ENCODE measurements at places on chromosomes 7 and 10. TPM values are rescaled to one million over a fixed set of nuclear protein-coding genes. Genes with fewer than 3 reads are reported as not detected.

The CCDC172 gene
- total RNA-seq, result not detected

- DNase-seq, result no peak
Observed at GRCh38 chr10:53111529-53111928, 338.9 kb upstream of the MBL2 start.

GRCh38 chr7:76220185-76221057, 18.7 kb downstream of the SRRM3 start:
- DNase-seq, result no peak

The POR gene
- total RNA-seq, result 73.6 TPM

The PPIF gene
- 42.7 TPM for total RNA-seq

DNA sequence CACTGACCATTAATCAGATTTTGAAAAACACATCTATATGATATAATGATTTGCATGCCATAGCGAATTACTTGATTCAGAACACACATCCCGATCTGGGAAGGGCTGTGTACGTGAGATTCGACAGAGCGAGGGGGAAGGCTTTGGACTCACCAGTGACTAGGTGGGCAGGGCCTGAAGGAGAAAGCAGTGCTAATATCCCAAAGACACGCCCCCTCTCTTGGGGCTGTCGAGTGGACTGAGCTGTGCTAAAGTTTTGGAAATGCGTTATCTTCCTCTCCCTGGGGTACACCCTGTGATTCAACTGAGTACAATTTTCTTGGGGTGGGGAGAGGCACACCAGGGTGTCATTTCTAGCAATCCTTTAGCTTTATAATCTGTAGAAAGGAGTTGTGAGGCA, 1.8 kb downstream of the LRRC17 start:
- DNase-seq, result no peak

- DNase-seq, result no peak
Observed at GRCh38 chr7:33910756-33911155, 5.4 kb downstream of the BMPER start.

The CALHM1 gene
- total RNA-seq, result not detected

- peak; percentile 72 for DNase-seq
Observed at GRCh38 chr7:21944616-21945453, 864 bp downstream of the CDCA7L start.

- DNase-seq, result peak; percentile 12
Observed at GRCh38 chr7:139232904-139233303, 1.9 kb downstream of the UBN2 start.

DNA sequence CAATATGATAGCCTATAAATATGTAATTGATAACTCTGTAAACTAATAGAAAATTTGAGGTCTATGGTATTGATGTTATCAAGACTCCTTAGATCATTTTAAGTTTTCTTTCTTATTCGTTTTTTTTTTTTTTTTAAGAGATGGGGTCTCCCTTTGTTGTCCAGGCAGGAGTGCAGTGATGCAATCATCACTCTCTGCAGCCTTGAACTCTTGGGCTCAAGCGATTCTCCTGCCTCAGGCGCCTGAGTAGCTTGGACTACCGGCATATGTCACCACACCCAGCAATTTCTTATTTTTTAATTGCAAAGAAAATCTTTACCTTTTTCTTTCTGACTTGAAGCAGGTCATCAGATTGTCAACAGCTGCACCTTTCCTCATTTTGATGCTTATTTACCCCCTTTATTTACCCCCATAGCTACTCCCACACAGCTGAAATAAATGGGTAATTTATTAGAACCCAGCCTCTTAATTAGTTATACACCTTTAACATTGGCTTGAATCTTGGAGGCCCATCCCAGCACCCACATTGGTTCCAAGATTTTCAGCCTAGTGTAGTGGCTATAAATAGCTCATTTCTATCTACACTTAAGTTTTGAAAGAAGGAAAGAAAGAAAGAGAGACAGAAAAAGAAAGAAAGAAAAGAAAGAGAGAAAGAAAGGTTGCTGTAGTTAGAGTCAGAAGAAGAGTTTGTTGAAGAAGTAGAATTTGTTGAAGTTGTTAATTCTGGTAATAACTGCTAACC, 38.3 kb downstream of the ARL4A start:
- DNase-seq, result no peak

The SUGCT gene
- total RNA-seq, result 2.2 TPM

The FGFR2 gene
- not detected for total RNA-seq

GRCh38 chr7:39086638-39087360, 109.1 kb downstream of the POU6F2 start:
- no peak for DNase-seq

DNA sequence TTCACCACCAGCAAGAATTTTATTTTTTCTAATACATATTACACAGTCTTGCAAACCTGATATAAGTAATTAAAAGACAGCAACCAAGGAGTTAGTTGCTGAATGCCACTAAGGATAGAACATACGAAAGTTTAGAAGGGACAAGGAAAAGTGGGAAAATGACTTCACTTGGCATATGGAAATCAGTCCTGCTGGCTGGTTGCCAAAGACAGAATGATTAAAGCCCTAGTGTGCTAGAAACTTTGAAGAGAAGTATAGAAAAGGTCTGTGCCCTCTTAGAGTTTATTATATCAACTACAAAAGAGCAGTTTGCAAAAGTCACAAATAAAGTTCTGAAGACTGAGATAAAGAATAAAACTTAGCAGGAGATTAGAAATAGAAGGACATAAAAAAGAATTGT, 5.8 kb upstream of the YAE1 start:
- DNase-seq, result peak; percentile 9

GRCh38 chr10:97685395-97685958, 1.6 kb downstream of the AVPI1 start:
- DNase-seq, result peak; percentile 32

- no peak for DNase-seq
Observed at GRCh38 chr7:143227806-143228205, 6.0 kb downstream of the TAS2R40 start.

The WDFY4 gene
- 10.2 TPM for total RNA-seq

- DNase-seq, result no peak
Observed at GRCh38 chr10:52533986-52534385, 219.9 kb downstream of the DKK1 start.

DNA sequence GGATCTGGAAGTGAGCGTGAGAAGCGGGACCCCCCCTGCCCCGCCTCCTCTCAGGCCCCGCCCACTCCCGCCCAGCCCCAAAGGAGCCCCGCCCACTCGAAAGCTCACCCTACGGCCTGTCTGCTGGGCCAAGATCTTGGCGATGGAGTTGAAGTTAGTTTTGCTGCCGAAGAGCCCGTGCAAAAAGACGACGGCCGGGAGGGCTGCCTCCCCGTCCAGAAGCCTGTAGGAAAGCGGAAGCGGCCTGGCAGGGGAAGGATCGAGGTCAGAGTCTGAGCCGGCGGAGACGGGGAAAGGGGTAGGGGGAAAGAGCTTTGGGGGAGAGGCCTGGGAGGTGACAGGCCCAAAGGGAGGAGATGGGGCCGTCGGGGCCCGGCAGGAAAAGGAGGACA, 386 bp downstream of the ABHD11 start:
- DNase-seq, result peak; percentile 52

DNA sequence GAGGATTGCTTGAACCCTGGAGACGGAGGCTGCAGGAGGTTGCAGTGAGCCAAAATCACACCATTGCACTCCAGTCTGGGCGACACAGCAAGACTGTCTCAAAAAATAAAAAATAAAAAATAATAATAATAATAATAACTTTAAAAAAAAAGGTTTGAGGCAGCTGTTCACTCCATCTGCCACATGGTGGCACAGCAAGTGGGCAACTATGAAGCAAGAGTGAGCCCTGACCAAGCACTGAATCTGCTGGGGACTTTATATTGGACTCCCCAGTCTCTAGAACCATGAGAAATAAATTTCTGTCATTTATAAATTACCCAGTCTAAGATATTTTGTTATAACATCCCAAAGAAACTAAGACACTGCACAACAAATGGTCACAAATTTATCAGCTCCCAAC, 14.6 kb upstream of the BRI3 start:
- no peak for DNase-seq

- DNase-seq, result peak; percentile 63
Observed at GRCh38 chr7:44994877-44995554, 5.0 kb upstream of the CCM2 start.

DNA sequence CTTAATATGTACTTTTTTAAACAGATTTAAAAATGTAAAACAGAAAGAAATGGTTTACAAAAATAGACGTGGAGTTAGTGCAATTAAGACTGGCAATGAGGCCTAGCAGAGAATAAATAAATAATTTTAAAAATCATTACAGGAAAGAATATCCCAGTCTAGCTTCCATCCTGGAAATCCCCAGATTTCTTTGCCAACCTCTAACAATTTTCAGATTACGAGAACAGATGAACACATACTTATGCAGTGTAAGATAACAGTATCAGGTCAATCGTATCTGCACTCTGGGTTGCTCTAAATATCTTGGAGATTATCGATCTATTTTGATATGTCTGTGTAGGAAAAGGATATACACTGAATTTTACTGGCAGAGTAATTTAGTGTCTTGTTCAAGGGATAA, 210.5 kb downstream of the SEMA3A start:
- DNase-seq, result peak; percentile 19

DNA sequence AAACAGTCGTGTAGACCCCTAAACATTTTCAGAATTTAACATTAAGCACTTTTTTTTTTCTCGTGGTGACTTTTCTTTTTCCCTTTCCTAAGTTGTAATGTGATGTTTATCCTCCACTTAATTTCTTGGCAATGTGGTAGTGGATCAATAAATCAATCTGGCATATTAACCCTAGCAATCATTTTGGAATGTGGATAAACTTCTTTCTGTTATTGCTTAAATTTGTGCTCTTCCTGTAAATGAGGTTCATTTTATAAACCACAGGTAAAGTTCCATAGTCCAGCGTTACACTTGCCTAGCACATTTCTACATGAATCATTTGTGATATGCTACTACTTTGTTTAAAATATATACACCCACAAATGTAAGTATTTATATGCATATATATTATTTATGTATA, 247.4 kb upstream of the ETV1 start:
- no peak for DNase-seq

DNA sequence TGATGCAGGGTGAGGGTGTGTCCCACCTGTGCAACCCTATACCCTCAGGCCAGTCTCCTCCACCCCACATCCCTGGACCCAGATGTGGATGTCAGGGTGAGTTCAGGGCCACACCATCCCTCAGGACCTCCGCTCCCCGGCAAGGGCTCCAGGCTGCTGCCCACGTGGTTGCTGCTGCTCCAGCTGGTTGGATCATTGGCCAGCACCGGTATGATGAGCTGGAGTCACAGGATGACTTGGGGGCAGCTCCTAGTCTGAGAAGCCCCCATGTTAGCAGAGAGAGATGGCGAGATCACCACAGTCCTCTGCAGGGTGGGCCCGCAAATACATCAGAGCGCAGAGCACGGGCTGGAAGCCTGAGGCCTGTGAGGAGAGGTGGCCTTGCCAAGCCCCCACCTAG, 103.3 kb upstream of the GDF10 start:
- DNase-seq, result no peak

- no peak for DNase-seq
Observed at GRCh38 chr10:116247691-116248090, 25.3 kb downstream of the GFRA1 start.

The GRM3 gene
- total RNA-seq, result not detected

The ATOH7 gene
- total RNA-seq, result not detected

GRCh38 chr10:62154231-62154630, 114.4 kb downstream of the RTKN2 start:
- no peak for DNase-seq

GRCh38 chr10:7090529-7090928, 320.3 kb downstream of the SFMBT2 start:
- DNase-seq, result no peak

The SMO gene
- total RNA-seq, result 13.2 TPM

DNA sequence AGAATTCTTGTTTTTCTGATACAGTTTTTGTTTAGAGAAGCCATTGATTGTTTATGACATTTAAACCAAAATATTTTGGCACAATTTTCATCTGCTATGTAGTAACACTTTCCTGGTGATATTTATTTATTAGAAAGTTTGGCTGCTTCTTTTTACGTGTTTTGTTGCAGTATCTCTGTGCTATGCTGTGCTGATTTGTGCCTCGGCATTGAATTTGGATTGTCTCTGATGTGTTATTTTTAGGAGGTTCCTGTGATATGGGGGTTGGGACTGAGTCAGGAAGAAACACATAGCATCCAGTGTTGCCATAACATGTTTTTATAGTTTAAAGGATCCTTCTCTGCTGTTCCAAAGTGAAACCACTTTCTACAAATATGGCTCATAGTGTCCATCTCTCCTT, 1197.7 kb upstream of the LRRN3 start:
- DNase-seq, result peak; percentile 33

The CHN2 gene
- total RNA-seq, result 5.0 TPM

- DNase-seq, result peak; percentile 62
Observed at GRCh38 chr10:97683556-97684367, 3.3 kb downstream of the AVPI1 start.

Data from endothelial cell of umbilical vein (primary cell).